ENCODE measurements at places on chromosomes 2 and 18.

- no peak for DNase-seq
Measured at GRCh38 chr2:5236249-5236648, 455.9 kb upstream of the SOX11 start.

DNA sequence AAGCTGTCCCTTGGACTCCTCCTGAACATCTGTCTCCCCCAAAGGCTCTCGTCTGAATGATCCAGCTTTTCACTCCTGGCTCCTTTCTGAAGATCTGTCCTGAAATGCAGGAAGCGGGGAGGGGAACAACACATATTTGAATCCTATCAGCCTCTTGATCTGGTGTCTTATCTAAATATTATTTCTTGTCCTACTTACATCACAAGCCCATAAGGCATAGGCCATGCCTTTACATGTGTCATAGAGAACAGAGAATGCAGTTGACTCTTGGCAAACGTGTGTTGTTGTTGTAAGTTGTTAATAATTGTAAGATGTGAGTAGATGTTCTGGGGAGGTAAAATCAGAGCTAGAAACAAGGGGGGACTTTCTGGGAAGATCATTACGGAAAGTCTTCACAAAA is 57.4 kb downstream of the GATA6 start:
- no peak for DNase-seq

- DNase-seq: no peak
Measured at GRCh38 chr2:28835781-28836180, 25.1 kb downstream of the SPDYA start.

- DNase-seq: no peak
Measured at GRCh38 chr2:227808936-227809335, 4.7 kb upstream of the CCL20 start.

- no peak for DNase-seq
Measured at GRCh38 chr18:51171223-51171622, 26.3 kb downstream of the MEX3C start.

- no peak for DNase-seq
Measured at GRCh38 chr2:167355821-167356220, 467.5 kb downstream of the XIRP2 start.

GRCh38 chr2:61471905-61472805 is 1.3 kb upstream of the USP34 start:
- DNase-seq: no peak

DNA sequence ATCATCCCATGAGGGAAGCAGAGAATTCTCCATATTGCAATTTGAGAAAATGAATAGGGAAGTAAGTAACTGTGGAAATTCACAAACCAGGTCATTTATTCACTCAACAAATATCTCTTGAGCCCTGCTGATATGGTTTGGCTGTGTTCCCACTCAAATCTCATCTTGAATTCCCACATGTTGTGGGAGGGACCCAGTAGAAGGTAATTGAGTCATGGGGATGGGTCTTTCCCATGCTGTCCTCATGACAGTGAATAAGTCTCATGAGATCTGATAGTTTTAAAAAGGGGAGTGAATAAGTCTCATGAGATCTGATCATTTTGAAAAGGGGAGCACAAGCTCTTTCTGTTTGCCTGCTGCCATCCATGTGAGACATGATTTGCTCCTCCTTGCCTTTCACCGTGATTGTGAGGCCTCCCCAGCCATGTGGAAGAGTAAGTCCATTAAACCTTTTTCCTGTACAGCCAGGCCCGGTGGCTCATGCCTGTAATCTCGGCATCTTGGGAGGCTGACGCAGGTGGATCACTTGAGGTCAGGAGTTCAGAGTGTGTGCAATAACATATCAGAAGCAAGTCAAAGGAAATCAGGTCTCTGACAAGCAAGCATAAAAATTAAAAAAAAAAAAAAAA is 193.2 kb downstream of the NDUFA10 start:
- no peak for DNase-seq

DNA sequence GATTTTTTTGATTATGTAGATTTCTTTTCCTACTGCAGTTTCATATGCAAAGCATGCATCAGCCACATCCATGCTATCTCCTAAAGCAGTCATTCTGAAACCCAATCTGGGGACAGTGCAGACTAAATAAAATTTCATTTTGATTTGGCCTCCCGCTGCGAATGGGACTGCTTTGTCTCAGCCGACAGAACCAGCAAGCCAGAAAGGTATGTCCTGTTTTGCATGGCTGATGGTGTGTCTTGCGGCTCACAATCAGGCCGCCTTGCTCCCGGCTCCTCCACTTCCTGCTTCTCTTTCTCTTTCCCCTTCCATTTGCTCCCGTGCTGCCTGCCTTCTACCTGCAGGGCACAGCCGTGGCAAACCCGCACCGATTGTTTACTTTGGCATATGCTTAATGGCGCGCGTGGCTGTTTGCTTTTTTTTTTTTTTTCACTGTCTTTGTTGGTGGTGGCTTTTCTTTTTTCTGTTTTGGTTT is 419.6 kb upstream of the POU3F3 start:
- no peak for DNase-seq

GRCh38 chr2:216415541-216415940 is 3.3 kb downstream of the SMARCAL1 start:
- DNase-seq: no peak

DNA sequence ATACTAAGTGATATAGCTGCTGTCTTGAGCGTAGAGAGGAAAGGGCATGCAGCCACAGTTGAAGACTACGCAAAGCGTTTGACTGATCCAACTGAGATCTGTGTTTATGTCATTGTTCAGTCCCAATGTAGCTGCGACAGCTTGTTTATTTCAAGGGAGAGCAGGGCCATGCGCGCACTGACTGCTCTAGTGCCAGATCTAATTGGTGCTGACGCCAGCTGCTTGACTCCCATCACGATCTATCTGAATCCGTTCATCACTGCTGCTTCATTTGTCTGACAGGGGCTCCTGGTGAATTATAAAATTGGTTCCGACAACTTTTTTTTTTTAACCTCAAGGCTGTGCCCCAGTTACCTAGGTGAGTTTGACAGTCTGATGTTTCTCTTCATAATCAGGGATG is 75.7 kb downstream of the CHST9 start:
- DNase-seq: no peak

- DNase-seq: no peak
Measured at GRCh38 chr2:168529900-168530561, 74.0 kb downstream of the CERS6 start.

- DNase-seq: no peak
Measured at GRCh38 chr18:74063023-74063422, 84.6 kb downstream of the FBXO15 start.

DNA sequence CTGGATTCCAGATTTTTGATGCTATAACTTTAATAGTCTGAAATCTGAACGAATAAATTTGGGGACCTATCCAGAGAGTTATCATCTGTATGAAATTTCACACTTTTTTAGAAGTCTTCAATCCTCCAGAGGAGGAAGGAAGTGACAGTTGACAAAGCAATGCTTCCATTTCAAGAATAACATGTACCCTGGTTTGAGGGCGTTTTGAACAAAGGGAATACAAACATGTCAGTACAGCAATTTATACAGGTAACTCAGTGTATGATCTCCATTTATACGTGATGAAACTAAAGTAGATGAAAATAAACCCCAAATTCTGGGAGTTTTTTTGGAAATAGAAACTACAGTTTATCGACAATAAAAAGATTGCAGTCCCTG is 42.2 kb downstream of the CIB4 start:
- DNase-seq: no peak

- DNase-seq: no peak
Measured at GRCh38 chr2:38465789-38466127, 88.7 kb upstream of the ATL2 start.

DNA sequence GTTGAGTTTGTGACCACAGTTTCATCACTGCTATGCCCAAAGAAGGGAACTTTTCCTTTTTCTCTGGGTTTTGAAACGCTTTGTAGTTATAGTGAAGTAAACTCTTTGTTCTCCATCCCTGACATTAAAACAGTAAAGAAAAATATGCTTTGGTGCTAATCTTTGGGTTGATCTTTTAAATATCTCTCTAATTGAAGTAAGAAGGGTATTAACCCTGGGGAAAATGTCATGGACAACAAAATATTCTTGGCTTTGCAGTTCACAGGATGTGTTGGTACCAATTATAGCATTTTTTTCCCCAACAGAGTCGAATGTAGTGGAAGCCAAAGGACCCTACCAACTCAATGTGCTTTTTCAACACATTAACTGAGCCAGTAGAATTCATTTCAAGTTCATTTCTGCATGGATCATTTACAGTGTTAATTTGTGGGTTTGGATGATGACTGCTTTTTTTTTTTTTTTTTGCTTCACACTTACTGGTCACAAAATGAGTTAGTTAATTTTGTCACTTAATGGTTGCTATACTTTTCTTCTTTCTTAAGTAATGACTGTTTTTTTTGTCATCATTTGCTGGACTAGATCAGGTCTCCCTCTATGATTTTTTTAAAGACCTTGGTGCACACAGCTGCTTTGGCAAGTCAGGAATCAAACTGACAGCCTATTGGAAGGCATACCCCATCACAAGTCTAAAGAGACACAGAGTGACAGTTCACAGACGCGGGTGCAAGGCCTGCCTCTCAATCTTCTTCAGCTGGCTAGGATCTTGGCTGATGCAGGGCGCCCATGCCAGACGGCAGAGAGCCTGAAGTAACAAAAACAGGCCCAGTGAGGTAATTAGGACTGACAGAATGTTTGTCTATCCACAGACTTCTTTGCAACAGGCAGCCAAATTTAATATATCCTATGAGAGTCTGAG is 98.8 kb upstream of the MMADHC start:
- no peak for DNase-seq

GRCh38 chr18:45280481-45281276 is 334.6 kb upstream of the SLC14A2 start:
- DNase-seq: no peak

- DNase-seq: no peak
Measured at GRCh38 chr2:206561962-206562361, 80.3 kb upstream of the FAM237A start.

- DNase-seq: no peak
Measured at GRCh38 chr2:120415728-120416509, 70.0 kb downstream of the INHBB start.

DNA sequence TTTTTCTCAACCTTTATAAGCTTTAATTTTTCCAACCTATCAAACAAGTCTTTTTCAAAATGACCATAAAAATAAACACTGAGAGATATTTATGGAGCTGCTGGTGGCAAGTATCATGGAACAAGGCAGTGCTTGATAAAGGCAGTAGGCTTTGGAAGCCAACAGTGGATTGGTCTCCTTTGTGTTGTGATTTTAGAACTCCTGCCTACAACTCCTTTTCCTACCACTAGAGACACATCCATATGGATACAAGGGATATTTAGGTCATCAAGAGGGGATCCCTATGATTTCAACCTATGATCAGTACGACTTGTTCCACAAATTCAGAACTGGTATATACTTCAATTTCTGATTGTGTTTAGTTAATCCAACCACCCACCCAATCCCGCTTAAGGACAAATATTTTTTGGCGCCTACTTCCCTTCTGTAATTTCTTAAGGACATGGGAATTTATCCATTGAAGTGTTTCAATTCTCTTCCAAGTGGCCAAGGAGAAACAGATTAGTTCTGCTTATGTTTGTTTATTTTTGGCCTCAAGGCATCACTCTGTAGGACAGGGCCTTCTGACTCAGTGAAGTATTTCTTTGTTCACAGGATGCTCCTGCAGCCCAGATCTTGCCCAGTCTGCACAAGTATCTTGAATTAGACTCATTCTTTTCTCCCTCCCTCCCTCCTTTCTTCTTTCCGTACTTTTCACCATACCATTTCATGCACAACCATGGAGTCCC is 2119.6 kb upstream of the PIK3C3 start:
- no peak for DNase-seq

DNA sequence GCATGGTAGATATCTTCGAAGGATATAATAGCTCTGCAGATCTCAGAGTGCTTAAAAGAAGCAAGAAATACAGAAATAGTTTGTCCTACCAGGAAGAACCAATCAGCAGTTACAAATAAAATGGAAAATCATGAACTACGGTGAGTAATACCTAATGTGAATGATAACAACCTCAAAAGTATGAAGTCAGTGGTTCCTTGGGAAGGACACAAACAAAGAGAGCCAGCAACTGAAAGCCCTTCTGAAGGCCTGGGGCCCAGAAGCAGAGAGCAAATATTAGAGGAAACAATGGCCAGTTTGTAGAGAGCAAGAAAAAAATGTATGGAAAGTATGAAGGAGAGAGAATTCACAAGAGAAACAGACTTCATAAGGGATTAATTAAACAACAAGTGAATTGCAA is 226.8 kb upstream of the CHST9 start:
- no peak for DNase-seq

DNA sequence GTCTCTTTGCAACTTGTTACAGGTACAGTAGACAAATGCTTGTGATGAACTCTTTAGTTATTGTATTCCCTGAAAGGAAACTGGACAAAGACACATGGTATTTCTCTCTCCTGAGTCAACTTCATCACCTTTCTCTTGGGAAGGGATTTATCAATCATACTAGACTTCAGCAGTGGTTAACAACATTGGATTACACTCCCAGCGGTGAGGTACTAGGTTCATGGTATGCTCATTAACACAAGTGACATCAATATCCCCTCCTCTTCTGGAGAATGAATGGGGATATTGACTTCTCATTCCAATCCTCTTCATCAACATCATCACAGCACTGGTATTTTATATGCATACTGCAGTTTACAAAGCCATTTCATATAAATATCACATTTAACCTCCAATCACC is 574.6 kb downstream of the ERBB4 start:
- no peak for DNase-seq

GRCh38 chr2:3294069-3294468 is 83.5 kb downstream of the EIPR1 start:
- DNase-seq: no peak

DNA sequence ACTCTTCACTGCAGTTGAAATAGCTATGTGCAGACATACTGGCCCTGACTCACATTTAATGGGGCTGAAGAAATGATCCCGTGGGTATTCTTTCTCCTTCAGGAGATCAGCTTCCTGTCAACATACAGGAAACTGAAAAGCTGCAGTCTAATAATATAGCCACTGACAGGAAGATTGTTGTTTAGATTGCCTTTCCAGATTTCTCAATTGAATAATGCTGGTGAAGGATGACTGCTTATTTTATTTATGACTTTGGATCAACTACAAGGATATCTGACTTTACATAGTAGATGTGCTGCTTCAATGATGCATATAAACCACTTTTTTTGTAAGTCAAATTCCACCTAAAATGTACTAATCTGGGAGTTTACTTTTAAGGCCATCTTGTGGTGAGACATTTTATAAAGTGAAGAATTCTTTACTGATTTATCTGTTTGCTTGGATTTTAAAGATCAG is 93.4 kb upstream of the MAP4K3 start:
- no peak for DNase-seq

DNA sequence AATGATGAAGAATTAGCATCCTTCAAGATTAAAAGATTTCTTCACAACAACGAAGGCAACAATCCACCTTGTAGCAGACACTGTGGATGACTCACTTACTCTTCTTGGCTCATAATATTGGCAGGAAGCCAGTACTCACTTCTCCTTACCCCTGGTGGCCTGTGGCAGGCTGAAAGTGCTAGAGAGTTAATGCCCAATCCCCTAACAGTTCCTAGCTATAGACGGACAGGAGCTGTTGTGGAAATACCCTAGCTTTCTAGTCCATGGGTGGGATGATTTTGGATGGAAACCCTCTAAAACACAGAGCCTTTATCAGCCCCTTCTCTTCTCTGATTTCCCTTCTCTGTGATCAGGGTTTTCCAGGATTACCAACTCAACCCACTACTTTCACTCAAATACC is 128.6 kb upstream of the NYAP2 start:
- DNase-seq: no peak

Data from esophagus squamous epithelium (tissue), 5 donors.